ENCODE measurements at places on chromosomes 13 and 19.

DNA sequence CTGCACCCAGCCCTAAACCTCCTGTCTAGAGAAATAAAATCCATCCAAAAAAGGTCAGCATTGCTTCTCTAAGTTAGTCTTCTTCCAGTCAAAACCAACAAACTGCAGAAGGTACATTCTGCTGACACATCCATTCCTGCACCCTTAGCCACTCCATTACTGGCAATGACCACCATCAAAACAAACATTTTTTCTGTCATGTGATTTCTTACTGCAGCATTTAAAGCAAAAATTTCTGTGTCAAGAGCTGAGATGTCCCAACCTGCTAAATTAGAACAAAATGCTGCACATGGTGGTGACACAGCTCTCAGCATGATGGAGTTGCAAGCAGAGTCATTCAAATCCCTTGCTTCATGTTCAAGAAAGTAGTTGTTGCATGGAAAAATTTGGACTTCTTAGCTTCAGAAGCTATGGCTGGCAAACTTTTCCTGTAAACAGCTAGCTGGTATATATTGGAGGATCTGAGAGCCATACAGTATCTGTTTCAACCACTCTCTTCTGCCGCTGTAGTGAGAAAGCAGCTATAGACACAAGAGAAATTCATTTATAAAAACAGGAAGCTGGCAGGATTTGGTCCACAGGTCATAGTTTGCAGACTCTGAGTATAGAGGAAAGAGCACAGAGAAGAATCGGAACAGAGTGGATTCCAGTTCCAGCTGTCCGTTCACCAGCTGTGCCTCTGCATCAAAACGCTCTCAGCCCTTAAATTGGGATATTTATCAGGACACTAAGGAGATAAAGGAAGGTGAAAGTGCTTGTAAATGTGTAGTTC is 17.4 kb downstream of the RUBCNL start:
- DNase-seq = no peak

DNA sequence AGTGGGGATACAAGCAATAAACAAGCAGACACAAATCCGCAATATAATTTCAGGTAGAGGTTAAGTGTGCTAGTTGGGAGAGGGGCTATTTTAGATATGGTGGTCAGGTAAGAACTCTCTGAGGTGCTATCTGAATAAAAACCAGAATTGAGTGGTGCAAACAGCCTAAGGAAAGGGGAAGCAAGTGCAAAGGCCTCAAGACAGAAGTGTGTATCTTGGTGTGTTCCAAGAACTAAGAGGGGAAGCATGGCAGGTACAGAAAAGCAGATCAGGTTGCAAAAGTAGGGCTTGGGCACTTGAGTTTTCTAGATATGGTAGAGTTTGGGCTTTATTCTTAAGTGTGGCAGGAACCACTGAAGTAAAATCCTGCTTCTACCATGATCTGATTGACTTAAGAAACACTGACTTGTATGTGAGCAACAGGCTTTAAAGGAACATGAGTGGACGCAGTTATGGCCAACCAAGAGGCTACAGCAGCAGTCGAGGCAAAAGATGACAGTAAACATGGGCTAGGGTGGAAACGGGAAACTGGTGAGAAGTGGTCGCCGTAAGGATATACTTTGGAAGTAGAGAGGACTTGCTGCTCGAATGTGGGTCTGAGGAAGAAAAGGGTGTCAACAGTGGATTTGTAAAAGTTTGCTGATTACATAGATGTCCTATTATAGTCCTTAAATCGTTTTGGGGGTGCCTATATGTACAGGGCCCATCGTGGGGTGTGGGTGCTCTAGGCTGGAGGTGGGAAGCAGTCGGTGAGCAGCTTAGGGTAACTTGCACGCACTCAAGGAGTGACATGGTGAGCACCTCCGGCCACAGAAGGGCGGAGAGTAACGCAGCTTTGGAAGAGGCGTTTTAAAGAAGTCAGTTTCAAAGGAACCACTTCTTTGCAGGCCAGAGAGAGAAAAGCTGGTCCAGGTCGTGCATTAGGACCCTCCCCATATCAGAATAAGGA is 677 bp downstream of the TGDS start:
- no peak for DNase-seq

DNA sequence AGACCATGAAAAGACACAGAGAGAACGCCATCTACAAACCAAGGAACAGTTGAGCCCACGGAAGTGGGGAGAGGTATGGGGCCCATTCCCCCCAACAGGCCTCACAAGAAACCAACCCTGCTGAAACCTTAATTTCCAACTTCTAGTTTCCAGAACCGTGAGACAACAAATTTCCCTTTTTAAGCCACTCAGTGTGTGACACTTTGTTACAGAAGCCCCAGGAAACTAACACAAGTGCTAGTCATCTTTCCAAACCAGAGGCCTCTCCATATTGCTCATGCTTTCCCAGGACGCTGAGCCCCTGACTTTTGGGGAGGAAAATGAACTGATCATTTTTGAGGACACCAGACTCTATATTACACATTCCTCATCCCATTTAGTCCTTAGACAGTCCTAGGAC is 186.8 kb downstream of the NUFIP1 start:
- DNase-seq = no peak

- DNase-seq = no peak
These were observed 15.0 kb downstream of the CLEC4M start for GRCh38 chr19:7778081-7778480.

DNA sequence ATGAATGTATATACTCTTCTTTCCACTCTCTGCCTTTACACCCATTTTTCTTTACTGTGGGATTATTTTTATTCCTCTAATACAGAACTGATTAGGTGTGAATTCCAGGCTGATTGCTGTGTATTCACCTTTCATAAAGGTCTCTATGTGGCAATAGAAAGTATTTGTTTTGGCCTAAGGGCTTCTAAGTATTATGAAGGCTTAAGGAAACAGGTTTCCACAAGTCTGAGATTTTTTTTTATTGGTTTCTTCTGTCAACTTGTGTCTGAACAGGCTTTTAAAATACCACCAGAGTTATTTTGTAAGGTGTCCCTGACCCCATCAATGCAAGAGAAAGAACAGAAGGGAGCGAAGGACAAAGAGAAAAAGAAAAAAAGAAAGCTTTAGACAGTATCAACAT is 1102.0 kb upstream of the SPRY2 start:
- DNase-seq = no peak

- no peak for DNase-seq
These were observed 10.7 kb downstream of the PTGIR start for GRCh38 chr19:46614114-46614722.

GRCh38 chr19:5204212-5204611 is 136.4 kb downstream of the PTPRS start:
- DNase-seq = no peak

- DNase-seq = no peak
These were observed 66.0 kb downstream of the LATS2 start for GRCh38 chr13:20995245-20995838.

GRCh38 chr19:29393915-29394460 is 131.8 kb upstream of the VSTM2B start:
- DNase-seq = no peak

DNA sequence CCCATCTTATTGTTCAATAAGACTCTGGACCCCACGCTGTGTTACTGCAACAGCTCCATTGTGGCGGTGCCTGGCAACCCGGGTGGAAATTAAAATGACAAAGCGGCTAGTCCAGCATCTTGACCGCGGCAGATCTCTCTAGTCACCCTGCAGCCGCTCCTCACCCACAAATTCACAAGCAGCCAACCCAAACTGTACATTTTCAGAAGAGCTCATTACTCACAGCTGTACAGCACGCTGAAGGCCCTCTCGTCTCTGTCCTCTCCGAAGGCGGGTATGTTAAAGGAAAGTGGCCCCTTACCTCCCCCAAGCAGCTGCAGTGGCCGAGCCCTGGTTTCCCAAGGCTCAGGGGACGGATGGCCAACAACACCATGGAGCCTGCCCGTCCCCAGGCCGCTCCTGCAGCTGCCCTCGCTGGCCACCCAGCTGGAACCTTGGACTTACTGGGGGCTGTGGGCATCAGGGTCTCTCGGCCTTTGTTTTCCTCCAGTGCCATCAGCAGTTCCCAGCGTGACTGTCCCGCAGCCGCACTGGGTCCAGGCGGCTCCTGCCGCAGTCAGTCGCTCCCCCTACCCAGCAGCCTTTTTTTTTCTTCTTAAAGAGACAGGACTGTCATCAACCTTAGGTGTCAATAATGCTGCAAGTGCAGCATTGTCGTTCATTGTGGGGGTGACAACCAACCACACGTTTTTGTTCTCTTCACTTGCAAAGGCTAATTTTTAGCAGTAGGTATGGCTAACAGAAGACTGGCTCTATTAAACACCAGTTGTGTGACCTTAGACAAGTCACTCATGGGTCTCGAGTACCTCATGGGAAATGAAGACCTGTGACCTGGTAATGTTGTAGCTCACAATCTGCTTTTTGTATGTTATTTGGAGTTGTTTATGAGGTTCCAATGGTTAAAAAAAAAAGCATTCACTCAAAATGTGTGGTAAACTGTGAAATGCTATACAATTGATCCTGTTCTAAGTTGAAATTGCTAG is at the start of gene SACS:
TSS of gene SACS (minus strand) at position 532 of the 983 bp plus-strand sequence. CDS start 22,463 bp downstream, outside the sequence.
- DNase-seq = no peak

DNA sequence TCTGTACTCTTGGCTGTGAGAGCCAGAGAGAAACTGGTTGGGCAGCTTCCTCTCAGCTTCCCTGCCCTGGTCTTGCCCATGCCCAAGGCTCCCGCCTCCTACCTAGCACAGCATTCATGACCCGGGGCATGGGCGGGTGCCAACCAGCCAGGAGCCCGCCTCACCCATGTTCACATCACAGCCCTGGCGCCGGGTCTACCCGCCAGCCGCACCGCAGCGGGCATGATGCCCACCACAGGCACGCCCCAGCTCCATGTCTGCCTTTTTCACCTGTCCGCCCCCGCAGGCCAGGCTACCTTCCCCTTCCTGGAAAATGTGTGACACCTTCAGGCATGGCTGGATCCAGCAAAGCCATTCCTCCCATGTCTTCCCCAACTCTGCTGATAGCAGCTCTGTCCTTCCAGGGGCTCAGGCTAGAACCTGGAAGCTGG is 42.1 kb downstream of the PTPRS start:
- DNase-seq = no peak

DNA sequence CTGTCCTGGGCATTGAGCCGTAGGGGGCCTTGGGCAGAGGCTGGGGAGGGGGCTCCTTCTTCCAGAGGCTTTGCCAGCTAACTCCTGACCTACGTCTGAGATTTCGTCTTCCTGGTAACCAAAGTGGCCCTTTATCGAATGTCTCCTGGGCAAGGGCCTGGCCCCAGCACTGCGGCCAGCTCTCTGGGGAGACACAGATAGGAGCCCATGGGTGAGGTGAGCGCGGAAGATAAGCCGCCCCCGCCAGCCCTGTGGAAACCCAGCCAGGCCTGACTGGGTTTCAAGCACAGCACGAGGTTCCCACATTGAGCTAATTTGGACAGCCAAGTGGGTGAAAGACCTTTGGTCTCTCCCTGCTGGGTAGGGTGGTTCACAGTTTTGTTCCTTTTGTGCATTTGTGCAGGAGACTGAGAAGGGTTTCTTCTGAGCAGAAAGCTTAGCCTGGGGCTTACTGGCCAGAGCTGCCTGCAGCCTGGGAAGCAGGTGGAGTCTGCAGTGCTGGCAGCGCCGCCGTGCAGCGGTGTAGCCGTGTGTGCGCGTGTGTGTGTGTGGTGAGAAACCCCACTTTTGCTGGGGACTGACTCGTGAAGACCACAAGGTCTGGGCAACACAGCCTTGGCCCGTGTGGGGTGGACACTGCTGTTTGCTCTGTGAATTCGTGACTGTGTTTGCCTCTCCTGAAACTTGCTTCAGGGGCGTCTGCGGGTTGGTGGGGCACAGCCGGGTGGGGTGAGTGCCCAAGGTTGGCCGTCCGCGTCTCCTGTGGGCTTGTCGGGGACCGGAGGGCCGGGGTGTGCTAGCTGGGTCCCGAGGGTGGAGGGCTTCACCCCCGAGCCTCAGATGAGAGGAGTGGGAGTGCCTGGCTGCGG is 2.5 kb downstream of the BSG start:
- DNase-seq = no peak

GRCh38 chr13:24199016-24199415 is 38.5 kb downstream of the SPATA13 start:
- DNase-seq = no peak

GRCh38 chr13:27266917-27267316 is 3.7 kb upstream of the RASL11A start:
- DNase-seq = no peak

- DNase-seq = no peak
These were observed 36.8 kb downstream of the RBM26 start for GRCh38 chr13:79369226-79369625.

- no peak for DNase-seq
These were observed 69.1 kb downstream of the MTUS2 start for GRCh38 chr13:28889086-28889732.

- DNase-seq = no peak
These were observed 68.1 kb downstream of the ABCC4 start for GRCh38 chr13:95233026-95233635.

GRCh38 chr13:26964278-26965250 is 204.0 kb upstream of the GPR12 start:
- no peak for DNase-seq
